Activated CD4-positive, alpha-beta T cell treated with anti-CD3 and anti-CD28 coated beads for 24 hours (primary cell): ENCODE measurements at places on chromosomes 12 and 14.

- no peak for DNase-seq
Observed at GRCh38 chr12:128114485-128114884, 152.5 kb upstream of the TMEM132C start.

DNA sequence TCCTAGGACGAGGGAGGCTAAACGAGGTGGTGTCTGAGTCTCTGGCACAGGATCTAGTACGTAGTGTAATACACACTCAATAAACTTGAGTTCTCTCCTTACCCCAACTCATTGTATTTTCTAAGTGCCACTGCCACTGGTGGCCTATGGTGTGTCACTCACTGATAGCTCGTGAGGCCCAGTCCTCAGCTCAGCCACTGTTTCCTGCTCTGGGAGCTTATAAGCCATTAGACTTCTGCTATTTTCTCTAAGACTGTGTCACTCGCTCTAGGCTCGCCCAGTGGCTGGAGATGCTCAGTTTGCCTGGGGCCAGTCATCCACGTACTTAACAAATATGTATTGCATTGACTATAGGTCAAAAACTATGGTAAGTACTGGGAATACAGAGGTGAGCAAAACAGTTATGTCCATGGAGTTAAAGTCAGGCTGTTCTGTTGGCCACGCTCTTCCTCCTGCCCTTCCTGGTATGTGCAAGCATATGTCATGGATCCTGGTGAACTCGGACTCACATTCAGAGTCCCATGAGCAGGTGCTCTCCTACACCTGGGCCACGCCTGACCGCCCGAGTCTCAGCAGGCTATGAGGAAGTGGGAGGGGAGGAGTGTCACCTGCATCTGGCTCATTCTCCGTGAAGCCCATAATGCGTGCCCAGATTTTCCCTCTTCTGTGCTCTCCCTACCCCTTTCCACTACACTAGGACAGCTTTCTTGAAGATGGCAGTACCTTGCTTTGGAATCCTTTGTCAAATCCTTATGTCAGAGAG is 41.6 kb downstream of the DEGS2 start:
- DNase-seq: no peak

DNA sequence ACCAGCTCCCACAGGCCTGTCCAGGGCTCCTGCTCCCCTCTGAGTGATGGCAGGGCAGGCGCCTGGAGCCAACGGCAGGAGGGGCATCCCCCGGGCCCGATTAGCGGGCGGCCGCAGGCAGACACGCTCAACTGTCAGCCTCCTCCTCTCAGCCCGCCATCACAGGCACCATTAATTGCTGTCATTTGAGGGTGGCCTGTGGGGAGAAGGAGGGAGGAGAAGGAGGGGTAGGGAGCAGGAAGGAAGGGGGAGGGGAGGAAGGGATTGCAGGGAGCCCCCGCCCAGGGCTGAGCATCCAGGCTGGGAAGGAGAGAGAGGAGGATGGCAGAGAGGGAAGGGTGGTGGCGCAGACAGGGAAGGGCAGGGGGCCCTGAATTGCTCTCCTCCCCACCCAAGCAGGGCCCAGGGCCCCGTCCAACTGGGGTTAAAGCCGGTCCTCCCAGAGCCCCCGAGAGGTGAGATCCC is 36.1 kb downstream of the NCOR2 start:
- no peak for DNase-seq

GRCh38 chr14:93061380-93062012 is 54.2 kb downstream of the ITPK1 start:
- no peak for DNase-seq

DNA sequence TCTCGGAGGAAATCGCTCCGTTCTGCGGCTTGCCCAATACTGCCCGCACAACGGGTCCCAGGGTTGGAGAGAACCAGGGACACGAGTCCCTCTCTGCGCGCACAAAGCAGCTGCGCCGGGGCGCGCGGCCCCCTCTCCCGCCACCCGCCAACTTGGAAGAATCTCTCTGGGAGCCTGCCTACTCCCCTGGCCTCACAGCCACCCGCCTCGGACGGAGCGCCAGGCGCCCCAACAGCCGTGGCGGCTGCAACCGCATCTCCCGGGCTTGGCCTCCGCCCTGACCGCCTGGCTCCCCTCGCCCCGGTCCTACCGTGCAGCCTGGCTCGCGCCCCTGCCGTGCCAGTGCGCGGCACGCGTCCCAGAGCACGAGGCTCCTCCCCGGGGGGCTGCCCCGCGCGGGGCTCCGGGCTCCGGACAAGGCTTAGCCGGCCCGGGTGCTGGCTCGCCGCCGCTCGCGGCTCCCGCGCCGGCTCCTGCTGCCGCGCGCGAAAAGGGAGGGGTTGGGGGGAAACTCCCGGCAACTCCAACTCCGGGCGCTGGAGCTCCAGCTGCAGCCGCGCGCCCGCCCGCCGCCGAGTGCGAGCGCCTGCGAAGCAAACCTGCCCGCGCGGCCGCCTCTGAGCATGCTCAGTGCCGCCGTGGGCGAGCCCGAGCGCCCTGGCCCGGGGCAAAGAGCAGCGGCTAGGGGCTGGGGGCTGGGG is at the start of gene STXBP6:
Gene STXBP6 (minus strand): TSS at position 580 of the 701 bp plus-strand sequence. CDS start 75,329 bp downstream, outside the sequence.
- no peak for DNase-seq

DNA sequence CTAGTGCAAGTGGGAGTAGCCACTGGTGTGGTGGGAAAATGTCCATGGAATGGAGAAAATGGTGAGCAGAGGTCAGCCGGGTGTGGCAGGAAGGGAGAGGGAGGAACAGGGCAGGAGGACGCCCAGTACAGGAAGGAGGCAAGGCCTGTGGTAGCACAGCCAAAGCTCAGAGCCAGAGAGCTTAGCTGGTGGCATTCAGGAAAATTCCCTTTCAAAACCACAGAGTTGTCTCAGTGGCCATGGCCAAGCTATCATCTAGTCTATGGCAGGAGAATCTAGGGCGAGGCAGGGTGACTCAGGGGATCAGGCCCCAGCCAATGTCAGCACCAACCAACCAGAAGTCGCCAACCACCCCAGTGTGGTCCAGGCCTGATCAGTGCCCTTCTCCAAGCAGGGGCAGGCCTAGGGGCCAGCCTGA is 67.7 kb upstream of the DDX11 start:
- DNase-seq: no peak

- DNase-seq: no peak
Observed at GRCh38 chr14:97920201-97920600, 1123.0 kb downstream of the VRK1 start.

DNA sequence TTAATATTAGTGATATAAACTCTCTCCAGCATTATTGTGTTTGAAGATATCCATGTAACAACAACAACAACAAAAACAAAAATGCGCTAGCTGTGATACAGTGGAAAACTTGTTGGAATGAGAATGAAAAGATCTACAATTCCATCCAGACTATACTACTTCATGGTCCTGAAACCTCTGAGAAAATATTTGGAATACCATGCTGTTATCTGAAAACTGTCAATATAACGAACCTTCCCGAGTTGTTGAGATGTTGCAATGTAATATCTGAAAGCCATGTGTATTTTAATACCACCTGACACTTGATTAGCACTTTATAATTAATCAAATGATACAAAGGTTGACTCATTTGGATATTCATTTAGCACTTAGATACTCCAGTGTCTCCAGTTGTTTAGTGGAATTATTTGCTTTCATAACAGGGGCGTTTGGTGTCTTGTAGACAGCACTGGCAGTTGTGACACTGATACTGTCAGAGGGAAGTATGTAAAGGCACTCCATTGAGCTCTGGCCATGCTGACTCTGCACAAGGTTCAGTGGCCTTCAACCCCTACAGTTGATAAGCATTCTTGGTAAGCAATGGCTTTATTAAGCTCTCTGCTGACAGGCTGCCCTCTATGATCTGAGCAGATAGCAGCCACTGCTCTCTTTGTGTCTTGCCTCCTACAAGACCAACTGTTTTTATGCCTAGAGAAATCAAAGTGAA is 447.1 kb upstream of the SEL1L start:
- no peak for DNase-seq

- no peak for DNase-seq
Observed at GRCh38 chr14:70780396-70781075, 28.8 kb downstream of the MAP3K9 start.

GRCh38 chr12:43079476-43079875 is 472.5 kb downstream of the ADAMTS20 start:
- DNase-seq: no peak

GRCh38 chr12:40107803-40108620 is 2.1 kb upstream of the SLC2A13 start:
- DNase-seq: no peak

DNA sequence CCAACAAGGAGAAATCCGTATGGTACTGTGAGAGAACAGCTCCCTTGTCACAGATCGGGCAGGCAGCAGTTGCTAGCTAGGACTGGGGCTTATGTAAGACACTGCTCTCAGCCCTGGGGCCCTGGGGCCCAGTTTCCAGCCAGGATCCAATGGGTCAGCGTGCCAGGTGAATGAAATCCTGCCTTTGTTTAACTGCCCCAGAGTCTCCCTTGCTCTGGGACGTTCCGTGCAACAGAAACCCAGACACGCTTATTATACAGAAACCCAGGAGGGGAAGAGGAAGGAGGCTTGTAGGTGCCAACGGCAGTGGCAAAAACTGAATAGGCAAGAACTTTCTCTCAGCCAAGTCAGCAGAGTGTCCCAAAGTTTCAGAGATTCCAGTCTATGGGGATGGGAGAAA is 110.6 kb downstream of the DIO2 start:
- no peak for DNase-seq

- no peak for DNase-seq
Observed at GRCh38 chr14:64210216-64210615, 84.0 kb downstream of the ESR2 start.

DNA sequence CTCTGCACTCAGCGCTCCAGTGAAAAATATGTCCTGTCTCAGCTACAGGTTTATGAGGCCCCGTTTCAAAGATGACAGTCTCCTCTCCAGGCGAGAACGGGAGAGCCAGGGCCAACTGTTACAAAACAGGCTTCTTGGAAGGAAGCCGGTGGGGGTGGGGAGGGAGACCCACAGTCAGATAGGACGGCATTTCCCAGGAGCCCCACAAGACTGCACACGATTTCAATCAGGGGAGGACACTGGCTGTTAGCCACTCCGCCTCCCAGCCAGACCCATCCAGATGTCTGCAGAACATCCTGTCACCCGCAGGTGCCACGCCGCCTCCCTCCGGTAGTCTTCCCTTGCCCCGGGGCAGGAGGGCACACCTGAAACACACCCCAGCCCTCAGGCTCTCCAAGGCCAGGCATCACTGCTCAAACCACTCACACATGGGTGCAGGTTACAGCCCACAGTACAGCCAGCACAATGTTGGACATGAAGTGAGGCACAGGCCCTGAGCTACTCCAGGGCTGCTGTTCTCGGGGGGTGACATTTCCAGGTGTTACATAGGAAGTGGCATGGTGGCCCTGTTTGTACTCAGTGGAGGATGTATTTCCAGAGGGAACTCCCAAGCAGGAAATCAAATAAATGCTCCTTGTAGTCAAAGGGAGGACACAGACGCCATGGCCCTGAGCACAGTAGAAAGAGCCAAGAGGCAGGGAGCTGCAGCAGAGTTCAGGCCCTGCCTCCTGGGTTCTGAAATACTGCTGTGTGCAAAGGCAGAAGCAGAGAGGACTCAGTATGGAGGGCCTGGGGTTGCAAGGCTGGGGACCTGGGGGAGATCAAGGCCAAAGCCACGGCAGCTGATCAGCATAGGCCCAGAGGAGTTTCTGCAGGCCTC is 138.1 kb downstream of the BCL11B start:
- DNase-seq: no peak

GRCh38 chr14:55869397-55870049 is 248.7 kb upstream of the PELI2 start:
- no peak for DNase-seq

- no peak for DNase-seq
Observed at GRCh38 chr14:22517117-22517720, 71.8 kb downstream of the DAD1 start.

GRCh38 chr14:90426663-90427062 is 29.8 kb downstream of the CALM1 start:
- DNase-seq: no peak

DNA sequence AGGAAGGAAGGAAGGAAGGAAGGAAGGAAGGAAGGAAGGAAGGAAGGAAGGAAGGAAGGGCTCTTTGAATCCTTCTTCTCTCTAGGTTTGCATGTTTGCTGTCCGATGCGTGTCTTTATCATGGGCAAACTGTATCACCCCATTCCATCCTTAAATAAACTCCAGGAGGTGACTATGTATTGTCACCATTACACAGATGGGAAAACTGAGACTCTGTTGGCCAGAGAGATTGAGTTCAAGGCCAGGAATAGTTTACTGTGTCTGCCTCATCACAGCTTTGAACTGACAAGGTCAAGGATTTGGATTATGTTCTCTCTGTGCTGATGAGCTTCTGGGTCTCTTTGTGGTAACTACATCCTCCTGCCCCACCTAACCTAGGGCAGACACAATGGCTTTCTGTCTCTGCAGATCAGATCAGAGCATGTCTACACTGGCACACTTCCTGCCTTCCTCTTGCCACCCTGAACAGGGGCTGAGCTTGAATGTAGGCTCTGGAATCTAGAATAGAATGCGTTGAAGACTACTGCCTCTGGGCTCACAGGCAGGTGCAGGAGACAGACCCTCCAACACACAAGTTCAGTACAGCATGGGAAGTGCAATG is 78.9 kb upstream of the MAP1LC3B2 start:
- DNase-seq: no peak

- DNase-seq: no peak
Observed at GRCh38 chr14:91899806-91900205, 32.5 kb upstream of the TC2N start.

DNA sequence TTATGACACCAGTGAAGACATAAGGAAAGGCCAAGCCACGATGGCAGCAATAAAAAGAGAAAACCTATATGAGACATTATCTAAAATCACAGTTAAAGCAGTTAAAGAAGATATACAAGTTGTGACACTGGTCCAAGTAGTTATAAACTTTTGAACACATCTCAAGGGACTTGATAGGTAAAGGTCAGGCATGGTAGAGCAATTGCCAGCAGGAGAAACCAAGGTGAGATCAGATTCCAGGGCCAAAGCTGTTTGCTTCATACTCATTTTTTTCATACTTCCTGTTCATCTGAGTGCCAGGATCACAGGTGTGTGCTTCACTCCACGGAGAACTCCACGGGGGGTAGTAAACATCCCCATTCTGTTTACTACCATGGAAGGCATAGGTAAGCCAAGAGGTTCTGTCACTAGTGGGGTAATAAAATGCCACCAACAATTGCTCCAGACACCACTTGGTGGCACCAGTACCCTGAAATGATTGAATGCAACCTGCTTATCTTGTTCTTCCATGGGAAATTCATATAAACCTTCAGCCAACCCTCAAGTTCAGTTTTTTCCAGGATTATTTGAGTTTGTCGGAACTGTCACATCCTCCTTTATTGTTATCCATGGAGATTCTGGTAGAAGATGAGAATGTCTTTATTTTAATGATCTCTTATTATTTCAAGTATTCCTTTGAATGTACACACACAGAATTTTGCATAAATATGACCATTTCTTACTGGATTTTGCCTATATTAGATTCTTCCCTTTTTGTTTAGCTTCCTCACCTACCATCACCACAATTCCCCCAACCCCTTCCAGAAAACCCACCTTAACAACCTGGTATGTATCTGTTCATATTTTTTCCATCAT is 59.2 kb upstream of the TSPAN8 start:
- no peak for DNase-seq

DNA sequence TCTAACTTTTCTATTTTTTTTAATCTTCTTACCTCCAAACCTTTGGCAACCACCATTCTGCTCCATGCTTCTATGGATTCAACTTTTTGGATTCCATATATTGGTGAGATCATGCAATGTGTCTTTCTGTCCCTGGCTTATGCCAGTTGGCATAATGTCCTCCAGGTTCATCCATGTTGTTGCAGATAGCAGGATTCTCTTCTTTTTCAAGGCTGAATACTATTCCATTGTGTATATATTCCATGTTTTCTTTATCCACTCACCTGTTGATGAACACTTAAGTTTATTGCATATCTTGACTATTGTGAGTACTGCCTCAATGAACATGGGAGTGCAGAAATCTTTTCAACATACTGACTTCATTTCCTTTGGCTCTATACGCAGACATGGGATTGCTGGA is 21.2 kb upstream of the SLC38A4 start:
- DNase-seq: no peak
